ENCODE measurements at places on chromosomes 2 and 18. TPM values are rescaled to one million over a fixed set of nuclear protein-coding genes. Genes with fewer than 3 reads are reported as not detected.

FER1L5 gene
- total RNA-seq = not detected

GALNT14 gene
- total RNA-seq = 5.9 TPM

SCG2 gene
- 5.9 TPM for total RNA-seq

BABAM2 gene
- 50.7 TPM for total RNA-seq

REG3A gene
- total RNA-seq = not detected

GALNT5 gene
- total RNA-seq = not detected

LRRTM4 gene
- not detected for total RNA-seq
